Activated CD8-positive, alpha-beta memory T cell treated with anti-CD3 and anti-CD28 coated beads, Interleukin-2, amount 10 ng/mL, durations not matched to agents 7 days and 5 days (primary cell): ENCODE measurements at places on chromosomes 11 and 22. TPM values are rescaled to one million over a fixed set of nuclear protein-coding genes. Genes with fewer than 3 reads are reported as not detected.

TCN1 gene
- total RNA-seq, result not detected

CABP7 gene
- not detected for total RNA-seq

DTX4 gene
- total RNA-seq, result 0.28 TPM

KCNE3 gene
- 0.16 TPM for total RNA-seq

ARAP1 gene
- 104 TPM for total RNA-seq

CLMP gene
- total RNA-seq, result 0.58 TPM

KCNQ1 gene
- 9.2 TPM for total RNA-seq

CPT1B gene
- total RNA-seq, result 80.1 TPM

SHISA8 gene
- 0.70 TPM for total RNA-seq

CNTN5 gene
- not detected for total RNA-seq

CRYBB1 gene
- total RNA-seq, result 0.38 TPM

MIOX gene
- 0.61 TPM for total RNA-seq

CEP126 gene
- 1.8 TPM for total RNA-seq

F2 gene
- total RNA-seq, result not detected

SYT13 gene
- not detected for total RNA-seq

QSER1 gene
- 11.6 TPM for total RNA-seq

TRIM29 gene
- total RNA-seq, result not detected

SPDYC gene
- not detected for total RNA-seq

SLC7A4 gene
- 0.16 TPM for total RNA-seq

SLC25A18 gene
- not detected for total RNA-seq

OR51E1 gene
- not detected for total RNA-seq

NAP1L4 gene
- total RNA-seq, result 389 TPM
